ENCODE measurements at places on chromosomes 11 and 22.
A peak's percentile ranks its signal among the peaks of the same experiment; 100 is the strongest.

GRCh38 chr11:94150056-94150455 is 21.4 kb downstream of the PANX1 start:
- DNase-seq: no peak

GRCh38 chr11:17640493-17641164 is 78.7 kb upstream of the MYOD1 start:
- DNase-seq: no peak

DNA sequence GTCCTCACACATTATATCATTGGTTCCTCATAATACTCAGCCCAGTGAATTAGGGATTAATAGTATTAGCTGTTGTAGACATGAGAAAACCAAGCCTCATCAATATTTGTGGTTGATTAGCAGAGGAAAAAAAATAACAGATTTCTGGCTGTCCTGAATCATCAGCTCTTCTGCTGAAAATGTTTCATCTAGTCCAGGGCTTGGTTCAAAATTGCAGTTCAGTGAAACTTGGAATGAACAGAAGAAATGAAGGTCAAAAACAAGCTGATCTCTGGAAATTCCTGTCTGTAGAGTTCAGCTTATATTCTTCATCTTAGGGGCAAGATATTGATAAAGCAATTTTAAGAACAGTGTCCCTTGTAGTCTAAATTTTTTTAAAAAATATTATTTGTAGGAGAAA is 361.1 kb upstream of the CCDC179 start:
- no peak for DNase-seq

DNA sequence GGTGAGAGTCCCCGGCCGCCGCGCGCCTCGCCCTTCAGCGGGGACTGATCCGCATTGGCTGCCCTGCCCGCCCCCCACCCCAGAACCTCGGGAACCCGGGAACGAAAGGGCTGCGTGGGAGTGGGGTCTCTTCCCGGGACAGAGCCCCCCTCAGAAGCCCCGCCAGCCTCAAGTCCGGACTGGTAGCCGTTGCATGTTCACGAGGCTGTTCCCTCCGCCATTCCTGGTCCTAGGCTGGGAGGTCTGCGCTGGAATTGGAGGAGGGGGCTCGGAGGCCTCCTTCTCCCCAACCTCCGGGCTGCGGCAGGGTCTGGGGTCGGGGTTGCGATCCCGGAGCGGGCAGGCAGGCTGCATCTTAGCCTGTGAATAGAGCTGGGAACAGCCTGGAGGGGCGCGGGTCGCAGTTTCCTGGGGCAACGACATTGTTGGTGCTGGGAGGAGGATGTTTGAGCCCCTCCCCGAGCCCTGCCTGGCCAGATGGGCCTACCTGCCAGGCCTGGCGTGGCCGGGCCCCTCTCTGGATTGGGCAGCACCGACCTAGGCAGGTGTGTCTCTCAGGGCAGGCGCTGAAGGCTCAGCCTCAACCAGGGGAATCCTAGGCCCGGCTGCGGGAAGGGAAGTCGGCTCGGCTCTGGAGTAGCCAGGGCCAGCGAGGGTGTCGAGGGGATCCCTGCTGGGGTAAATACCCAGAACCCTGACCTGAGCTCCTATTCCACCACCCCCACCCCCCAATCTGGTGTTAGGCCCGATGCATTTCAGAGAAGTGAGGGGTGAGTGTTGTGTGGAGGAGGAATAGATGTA is 670 bp downstream of the MAPK8IP1 start:
- no peak for DNase-seq

DNA sequence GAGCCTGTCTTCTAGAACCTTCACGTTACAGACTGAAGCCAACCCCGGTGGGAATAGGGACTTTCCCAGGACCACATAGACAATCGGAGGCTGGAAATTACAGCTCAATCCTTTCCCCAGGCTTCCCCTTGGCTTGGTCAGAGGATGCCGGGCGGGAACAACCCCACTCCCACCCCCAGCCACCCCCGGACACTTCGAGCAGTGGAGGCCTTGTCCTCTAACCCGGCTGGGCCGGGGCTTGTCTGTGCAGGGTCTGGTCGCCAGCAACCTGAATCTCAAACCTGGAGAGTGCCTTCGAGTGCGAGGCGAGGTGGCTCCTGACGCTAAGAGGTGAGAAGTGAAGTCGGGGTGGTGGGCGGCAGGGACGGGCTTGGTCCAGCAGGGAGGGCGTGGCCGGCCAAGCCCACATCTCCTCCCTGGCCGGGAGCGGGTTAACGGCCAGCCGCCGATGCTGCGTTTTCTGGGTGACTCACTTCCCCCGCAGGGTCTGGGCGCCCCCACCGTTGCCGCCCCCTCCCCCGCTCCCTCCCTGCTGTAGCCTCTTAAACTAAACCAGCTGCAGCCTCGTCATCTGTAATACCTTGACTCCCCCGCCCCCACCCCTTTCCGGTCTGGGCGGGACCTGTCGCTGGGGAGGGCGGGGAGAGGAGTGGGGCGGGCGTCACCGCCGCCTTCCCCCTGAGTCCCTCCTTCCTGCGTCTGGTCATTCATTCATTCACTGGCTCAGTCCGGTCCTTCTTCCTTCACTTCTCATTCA is 1.5 kb downstream of the LGALS1 start:
- DNase-seq: peak; percentile 71

- no peak for DNase-seq
These were observed 21.6 kb downstream of the MAFF start for GRCh38 chr22:38223289-38223960.

GRCh38 chr11:11740073-11740702 is 101.6 kb upstream of the USP47 start:
- DNase-seq: no peak

All from esophagus squamous epithelium (tissue), 5 donors.